ENCODE measurements at places on chromosomes 11 and 22. TPM values are rescaled to one million over a fixed set of nuclear protein-coding genes. Genes with fewer than 3 reads are reported as not detected.

- no peak for DNase-seq
These were observed 18.8 kb downstream of the MCM5 start for GRCh38 chr22:35418731-35419130.

- DNase-seq: peak; percentile 63
These were observed 76.4 kb upstream of the PPARA start for GRCh38 chr22:46073683-46074504.

RBMXL2 gene
- not detected for total RNA-seq

GRCh38 chr11:118910309-118911112, 15.2 kb downstream of the BCL9L start:
- DNase-seq: no peak

DNA sequence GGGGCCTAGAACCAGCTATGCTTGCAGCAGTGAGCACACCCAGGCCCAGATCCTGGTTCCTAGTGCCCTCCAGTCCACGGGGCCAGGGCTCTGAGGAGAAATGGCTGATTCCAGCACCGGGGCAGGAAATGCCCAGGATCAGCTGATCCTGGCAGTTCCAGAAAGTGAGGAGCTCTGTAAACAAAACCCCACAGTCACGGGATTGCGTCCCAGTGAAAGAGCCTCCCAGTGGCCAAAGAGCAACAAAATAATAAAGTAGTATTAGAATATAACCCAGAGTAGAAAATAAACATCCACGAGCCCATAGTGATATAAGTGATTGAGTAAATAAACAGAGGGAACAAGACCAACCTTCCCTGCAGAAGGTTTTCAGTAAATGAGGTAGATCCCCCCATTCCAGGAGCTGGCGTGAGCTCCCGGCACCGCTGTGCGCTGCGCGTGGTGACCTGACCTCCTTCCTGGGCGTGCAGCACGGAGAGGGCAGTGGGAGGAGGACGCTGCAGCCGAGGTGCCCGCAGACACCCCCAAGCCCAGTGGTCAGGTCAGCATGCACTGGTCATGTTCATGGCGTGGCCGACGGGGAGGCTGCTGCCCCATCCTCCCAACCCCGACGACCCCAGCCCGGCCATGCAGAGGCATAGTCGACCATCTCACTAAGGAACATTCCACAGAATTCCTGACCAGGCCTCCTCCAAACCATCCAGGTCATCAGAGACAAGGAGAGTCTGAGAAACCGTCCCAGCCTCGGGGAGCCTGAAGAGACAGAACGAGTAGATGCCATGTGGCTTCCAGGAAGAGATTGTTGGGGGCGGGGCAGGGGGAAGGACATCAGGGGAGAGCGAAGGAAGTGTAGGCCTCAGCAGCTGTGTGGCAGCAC, 19.8 kb downstream of the PTDSS2 start:
- peak; percentile 86 for DNase-seq

GRCh38 chr22:36885474-36885873, 24.7 kb downstream of the NCF4 start:
- DNase-seq: no peak

- no peak for DNase-seq
These were observed 629 bp upstream of the KCTD17 start for GRCh38 chr22:37050913-37051312.

- DNase-seq: no peak
These were observed 25.8 kb downstream of the DSCAML1 start for GRCh38 chr11:117771197-117771596.

DNA sequence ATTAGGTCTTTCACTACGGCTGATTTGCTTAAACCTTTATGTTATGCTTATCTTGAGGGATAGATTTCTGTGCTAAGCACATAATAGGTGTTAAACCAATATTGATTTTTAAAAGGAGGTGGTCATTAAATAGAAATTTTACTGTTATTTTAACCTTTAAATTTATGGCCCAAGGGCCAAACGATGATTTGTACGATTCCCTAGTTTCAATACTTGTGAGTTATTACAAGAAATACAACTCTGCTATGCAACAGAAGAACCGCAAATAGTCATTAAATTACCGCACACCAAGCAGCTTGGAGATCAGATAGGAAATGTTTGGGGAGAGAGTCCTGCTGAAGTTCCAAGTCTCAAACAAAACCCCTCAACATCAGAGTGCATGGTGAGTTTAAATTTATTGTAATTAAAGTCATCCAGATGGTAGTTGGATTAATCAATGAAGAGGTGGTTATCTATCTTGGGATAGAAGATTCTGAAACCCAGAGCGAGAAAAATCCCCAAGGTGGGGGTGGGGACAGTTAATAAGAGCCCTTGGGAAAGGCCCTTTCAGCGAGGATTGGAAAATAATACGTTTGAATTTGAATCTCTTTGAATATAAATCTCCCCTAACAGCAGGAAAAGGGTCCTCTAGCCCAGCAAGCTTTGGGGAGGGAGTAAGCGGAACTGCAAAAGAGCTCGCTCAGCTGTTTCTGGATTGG, 805 bp upstream of the QSER1 start:
- DNase-seq: no peak

GPR83 gene
- total RNA-seq: 0.28 TPM

GRCh38 chr11:128208329-128209137, 378.8 kb downstream of the ETS1 start:
- DNase-seq: no peak

C22orf42 gene
- not detected for total RNA-seq

- no peak for DNase-seq
These were observed 658.6 kb upstream of the ANO5 start for GRCh38 chr11:21534288-21534687.

BDNF gene
- total RNA-seq: 0.05 TPM

DNA sequence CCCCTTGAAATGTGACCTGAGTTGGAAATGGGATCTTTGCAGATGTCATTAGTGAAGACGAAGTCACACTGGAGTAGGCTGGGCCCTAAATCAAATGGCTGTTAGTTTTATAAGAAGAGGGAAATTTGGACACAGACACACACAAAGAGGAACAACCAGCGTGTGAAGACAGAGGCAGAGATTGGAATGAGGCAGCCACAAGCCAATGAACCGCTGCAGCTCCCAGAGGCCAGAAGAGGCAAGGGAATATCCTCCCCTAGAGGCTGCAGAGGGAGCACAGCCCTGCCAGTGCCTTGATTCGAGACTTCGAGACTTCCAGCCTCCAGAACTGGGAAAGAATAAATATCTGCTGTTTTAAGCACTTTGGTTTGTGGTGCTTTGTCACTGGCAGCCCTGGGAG, 484.5 kb downstream of the MN1 start:
- no peak for DNase-seq

GGT1 gene
- 166 TPM for total RNA-seq

KCTD14 gene
- 4.1 TPM for total RNA-seq

DNA sequence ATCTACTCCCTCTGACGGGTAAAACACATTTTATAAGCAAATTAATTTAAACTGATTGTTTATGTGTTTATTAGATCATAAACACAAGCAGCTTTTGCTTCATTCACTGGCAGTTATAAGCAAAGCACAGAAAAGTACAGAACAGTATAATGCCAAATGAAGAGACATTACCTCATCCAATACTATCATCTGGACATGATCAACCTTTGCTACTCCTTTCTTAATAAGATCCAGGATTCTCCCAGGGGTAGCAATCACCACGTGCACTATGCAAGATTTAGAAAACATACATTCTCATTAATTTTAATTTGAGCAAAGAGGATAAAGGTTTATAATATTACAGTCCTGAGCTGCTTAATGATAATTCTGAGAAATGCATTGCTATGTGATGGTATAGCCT, 27.9 kb downstream of the DDX6 start:
- DNase-seq: no peak

FGF4 gene
- total RNA-seq: not detected

DNA sequence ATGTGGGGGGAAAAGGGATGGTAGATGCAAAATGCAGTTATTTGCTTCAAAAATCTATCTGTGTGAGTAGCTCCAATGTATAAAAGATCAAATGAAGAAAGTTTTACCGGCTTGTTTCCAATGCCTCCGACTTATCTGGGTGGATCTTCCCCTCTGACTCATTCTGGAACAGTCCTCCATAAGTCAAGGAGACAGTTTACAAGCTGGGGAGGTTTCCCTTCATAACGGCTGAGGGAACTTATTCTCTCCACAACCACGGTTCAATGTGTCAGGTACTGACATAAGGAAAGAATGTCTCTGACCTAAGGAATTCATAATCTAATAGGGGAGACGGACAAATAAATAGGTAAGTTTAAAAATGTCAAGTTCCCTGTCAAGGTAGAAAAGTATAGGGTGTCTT, 49.7 kb upstream of the BIRC3 start:
- DNase-seq: no peak

NUP98 gene
- total RNA-seq: 24.7 TPM

POLDIP3 gene
- 20.8 TPM for total RNA-seq

LRRC51 gene
- total RNA-seq: 7.6 TPM

DNA sequence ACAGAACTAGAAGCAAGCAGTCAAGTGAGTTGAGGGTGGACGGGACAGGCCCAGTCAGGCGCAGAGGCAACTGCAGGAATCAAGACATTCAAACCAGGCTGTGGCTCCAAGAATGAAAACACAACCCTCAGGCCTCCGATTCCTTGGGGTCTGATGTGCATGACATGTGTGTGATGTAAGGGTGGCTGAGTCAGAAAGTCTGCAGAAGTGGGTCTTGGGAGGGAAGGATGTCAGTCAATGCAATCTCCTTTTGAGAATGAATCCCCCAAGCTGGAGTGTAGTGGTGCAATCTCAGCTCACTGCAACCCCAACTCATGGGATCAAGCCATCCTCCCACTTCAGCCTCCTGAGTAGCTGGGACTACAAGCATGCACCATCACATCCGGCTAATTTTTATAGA, 15.9 kb upstream of the PDE2A start:
- no peak for DNase-seq

IL10RA gene
- total RNA-seq: 7.8 TPM

DNA sequence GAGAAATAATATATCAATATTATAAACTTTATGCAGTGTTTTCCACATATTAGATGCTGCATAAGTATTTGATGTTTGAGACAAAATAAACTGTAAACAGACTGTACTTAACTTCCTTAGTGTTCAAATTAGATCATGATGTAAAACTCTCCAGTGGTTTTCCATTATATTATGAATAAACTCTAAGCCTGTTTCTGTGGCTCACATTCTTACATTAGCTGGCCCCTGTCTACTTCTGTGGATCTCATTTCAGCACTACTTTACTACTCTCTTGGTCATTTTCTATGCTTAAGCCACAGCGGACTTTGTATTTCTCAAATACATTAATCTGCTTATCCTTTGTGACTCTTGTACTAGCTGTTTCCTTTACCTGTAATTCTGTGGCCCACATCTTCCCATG, 55.6 kb downstream of the ARHGEF12 start:
- DNase-seq: no peak

- no peak for DNase-seq
These were observed 53.8 kb upstream of the CD5 start for GRCh38 chr11:61048368-61049062.

- no peak for DNase-seq
These were observed 32.2 kb downstream of the ARRB1 start for GRCh38 chr11:75319035-75319877.

OR2AT4 gene
- total RNA-seq: not detected

Measured in left lobe of liver (tissue), 2 donors.